ENCODE measurements at places on chromosomes 7 and 10.

GRCh38 chr10:127386606-127387327, 162.3 kb upstream of the NPS start:
- DNase-seq = no peak

GRCh38 chr10:103555712-103556111, 62.2 kb downstream of the NEURL1 start:
- no peak for DNase-seq

- no peak for DNase-seq
These were observed 158.9 kb upstream of the SP4 start for GRCh38 chr7:21269021-21269420.

DNA sequence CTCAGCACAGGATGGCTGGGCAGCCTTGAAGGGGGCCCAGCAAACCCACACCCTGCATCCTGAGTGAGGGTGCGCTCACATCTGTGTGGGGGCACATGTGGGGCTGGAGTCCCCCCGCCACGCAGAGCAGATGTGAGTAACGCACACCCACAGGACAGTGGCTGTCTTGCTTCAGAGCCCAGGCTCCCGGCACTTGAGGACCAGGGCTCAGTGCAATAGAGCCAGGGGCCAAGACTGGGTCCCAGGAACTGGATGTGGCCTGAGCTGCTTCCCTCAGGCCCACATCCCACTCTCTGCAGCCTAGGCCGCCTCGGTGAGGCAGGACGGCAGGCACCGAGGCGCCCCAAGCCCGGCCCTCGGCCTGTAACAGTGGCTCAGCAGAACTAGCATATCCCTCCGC, 159.9 kb downstream of the MAD1L1 start:
- no peak for DNase-seq

DNA sequence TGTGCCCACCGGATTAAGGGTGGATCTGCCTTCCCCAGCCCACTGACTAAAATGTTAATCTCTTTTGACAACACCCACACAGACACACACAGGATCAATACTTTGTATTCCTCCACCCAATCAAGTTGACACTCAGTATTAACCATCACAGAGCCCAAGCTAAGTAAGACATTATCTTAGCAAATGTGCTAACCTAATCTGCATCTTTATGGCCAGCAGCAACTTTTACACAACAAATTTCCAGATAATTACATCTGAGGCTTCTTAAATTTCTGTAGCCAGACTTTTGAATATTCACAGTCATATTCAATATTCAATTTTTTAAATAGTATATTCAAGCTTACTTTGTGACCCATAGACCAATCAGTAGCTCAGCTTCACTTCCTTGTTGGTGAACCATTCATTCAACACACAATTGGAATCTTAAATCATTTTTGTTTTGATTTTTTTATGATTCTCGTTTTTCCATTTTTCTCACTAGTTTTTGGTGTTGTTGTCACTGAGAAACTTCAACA, 594.2 kb downstream of the IPMK start:
- DNase-seq = no peak

GRCh38 chr7:4015996-4016395, 666.1 kb upstream of the FOXK1 start:
- DNase-seq = no peak

DNA sequence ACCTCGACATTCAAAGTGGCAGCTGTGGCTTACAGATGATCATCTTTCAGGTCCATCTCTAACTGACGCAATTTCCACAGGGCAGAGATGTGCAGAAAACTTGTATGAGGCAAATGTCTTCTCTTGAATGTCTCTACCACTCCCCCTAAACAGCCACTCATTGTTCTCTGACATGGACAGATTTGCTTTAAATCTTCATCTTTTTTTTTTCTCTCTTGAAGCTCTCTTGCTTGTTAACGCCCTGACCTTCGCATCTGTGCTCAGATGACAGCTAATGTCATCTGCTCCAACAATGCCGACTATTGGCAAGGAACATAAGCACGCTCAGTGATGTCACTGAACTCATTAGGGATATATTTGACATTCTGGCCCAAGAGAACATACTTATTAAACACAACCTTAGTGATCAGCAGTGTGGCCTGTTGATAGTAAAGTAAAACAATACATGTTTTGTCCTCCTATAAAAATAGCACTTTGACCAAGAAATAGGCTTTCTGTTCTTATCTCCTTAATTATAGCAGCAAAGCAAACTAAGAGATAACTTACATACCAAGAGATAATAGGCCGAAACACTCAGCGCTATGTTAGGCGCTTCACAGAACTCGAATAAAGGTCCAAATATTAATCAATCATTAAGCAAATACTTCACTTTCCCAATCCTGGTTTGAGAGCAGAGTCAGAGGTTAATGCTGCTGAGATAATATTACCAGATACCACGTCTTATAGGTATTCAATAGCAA, 583.5 kb downstream of the PARD3 start:
- no peak for DNase-seq

All from HEK293T (cell line).